ENCODE measurements at places on chromosomes 6 and 20.

DNA sequence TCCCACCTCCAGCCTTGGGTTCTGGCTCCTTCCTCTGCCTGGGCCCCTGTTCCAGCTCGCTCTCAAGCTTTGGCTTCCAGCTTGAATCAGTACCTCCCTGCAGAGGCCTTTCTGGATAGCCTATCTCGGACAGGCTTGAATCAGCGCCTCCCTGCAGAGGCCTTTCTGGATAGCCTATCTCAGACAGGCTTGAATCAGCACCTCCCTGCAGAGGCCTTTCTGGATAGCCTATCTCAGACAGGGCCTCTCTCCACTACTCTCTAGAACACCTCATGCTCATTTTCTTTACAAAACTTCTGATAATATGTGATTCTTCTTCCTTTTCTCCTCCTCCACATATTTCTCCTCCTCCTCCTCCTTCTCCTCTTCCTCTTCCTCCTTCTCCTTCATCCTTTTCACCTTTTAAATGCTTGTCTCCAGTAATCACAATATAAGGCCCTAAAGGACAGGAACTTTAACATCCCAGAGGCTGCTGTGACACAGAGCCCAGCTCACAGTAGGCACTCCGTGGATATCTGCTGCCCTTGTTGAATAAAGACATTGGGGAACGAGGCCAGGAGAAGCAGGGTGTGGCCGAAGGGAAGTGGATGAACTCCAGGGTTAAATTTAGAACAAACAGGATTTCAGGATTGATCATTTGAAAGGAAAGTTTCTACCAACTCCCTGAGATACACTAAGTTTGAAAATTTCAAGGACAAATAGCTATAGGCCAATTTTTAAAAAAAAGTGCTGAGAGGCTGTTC, 9.3 kb upstream of the RPS6KA2 start:
- DNase-seq = no peak

GRCh38 chr6:2546901-2547300, 203.8 kb downstream of the MYLK4 start:
- DNase-seq = no peak

DNA sequence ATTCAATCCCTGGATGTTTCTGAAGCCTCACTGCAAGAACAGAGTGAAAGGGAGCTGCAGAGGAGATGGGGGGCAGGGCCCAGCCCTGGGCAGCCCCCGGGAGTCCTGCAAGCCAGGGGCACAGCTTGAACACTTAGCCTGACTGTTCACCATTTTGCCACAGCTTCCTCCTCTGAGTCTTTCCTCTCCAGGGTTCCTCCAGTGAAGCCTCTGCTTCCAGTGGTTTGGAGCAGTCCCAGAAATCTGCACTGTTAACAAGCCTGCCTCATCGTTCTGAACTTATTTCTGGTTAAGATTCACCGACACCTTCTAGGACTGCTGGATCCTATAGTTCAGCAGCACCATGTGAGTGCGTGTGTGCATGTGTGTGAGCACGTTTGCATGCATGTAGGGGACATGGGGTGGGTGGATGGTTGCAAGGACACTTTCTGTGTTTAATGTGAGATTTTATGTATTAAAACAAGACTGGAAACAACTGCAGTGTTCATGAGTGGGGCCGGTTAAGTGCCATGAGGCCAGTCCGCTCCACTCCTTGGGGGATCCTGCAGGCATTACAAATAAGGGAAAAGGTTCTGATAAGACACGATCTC, 24.6 kb downstream of the CEBPB start:
- no peak for DNase-seq

GRCh38 chr6:43628393-43629103, 516 bp downstream of the GTPBP2 start:
- DNase-seq = peak; percentile 17

Measured in activated naive CD8-positive, alpha-beta T cell treated with anti-CD3 and anti-CD28 coated beads, Interleukin-2, amount 50 U/mL, for 16 hours (primary cell).